ENCODE measurements at places on chromosomes 7 and 10. TPM values are rescaled to one million over a fixed set of nuclear protein-coding genes. Genes with fewer than 3 reads are reported as not detected.

Gene MBL2
- total RNA-seq = not detected

Gene TCAF2
- 5.9 TPM for total RNA-seq

Gene XRCC2
- 1.1 TPM for total RNA-seq

Gene SLIT1
- not detected for total RNA-seq

Gene ZNF487
- total RNA-seq = 6.3 TPM

Gene LIPF
- not detected for total RNA-seq

DNA sequence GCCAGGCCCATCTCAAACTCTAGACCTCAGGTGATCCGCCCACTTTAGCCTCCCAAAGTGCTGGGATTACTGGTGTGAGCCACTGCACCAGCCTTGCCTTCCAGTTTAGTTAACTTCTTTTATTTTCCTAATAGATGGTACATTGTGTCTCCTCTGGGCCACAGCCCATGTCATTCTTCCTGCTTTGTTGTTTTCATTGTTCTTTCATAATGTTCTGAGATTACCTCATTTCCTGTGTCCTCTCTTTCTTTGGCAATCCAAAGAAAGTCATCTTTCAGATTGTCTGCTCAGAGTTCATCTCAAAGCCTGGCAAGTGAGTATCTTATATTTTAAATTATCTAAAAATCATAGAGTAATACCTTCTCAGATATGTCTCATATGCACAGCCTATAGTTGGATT lies at the start of gene OLAH:
OLAH (plus strand) TSS at position 270 of the 400 bp plus-strand sequence. CDS start 3,346 bp downstream, outside the sequence.
- peaks cover 8% of the 10 kb centered on the region for H3K4me1 ChIP-seq
- no peak within 1 kb of the TSS for H3K27ac ChIP-seq
- H3K27me3 ChIP-seq = no peaks in the 10 kb centered on the region
- H3K4me3 ChIP-seq = no peak within 1 kb of the TSS

DNA sequence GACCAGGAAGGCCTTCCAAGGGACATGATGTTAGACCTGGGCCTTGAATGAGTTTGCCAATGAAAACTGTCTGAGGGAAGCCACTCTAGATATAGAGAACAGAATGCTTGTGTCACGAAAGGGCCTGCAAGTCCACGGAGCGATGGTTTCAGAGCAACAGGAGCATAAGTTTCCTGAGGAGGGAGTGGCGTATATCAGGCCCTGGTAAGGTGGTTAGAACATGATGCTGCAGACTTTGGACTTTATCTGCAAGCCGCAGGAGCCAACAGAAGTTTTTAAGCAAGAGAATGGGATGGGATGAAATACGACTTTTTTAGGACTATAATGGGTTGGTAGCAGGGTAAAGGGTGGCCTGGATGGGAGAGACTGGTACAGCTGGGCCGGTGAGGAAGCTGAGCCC lies 136.0 kb downstream of the FGFR2 start:
- H3K36me3 ChIP-seq = no peaks in the 10 kb centered on the region
- no peak overlapping the region for H3K4me3 ChIP-seq
- no peaks in the 10 kb centered on the region for H3K27me3 ChIP-seq
- no peak for DNase-seq
- H3K4me1 ChIP-seq = no peaks in the 10 kb centered on the region
- no peak overlapping the region for H3K27ac ChIP-seq

DNA sequence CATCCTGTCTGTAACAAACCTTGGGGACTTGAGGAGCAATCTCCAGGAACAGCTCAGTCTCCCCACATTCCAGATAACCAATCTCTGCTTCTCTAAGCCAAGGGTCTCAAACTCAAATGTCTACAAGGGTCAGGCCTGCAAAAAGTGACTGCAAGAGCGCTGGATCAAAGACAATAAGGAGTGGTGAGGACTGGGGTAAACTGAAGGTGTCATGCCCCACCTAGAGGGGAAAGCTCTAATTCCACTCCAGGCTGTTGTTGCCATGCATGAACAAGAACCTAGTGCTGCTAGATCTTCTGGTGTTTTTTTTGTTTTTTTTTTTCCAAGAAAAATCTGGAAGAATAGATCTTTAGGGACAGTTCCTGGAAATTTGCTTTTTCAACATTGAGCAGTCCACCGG lies 117.9 kb upstream of the MACROH2A2 start:
- H3K4me1 ChIP-seq = no peaks in the 10 kb centered on the region
- H3K27ac ChIP-seq = no peak overlapping the region
- DNase-seq = no peak

DNA sequence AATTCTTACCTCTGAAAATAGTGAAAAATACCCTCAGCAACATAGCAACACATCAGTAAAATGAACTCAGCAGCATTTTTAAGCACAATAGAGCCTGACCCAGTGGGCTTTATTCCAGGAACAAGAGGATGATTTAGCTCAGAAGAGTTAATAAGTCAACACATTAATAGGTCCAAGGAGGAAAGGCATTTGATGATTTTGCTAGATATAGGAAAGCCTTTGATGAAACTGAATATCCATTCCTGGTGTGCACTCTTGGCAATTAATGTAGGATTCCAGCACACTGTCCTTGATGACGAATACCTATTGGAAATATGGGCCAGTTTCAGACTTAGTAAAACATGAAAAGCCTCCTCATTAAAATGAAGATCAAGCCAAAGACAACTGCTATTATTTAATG lies 42.5 kb downstream of the RASGEF1A start:
- no peaks in the 10 kb centered on the region for H3K4me1 ChIP-seq
- no peak for DNase-seq
- peaks cover 38% of the 10 kb centered on the region for H3K27me3 ChIP-seq
- H3K4me3 ChIP-seq = no peak overlapping the region
- H3K36me3 ChIP-seq = no peaks in the 10 kb centered on the region
- H3K27ac ChIP-seq = no peak overlapping the region

GRCh38 chr7:121081327-121081936 lies 92.9 kb downstream of the CPED1 start:
- peak; percentile 83 for DNase-seq
- no peak overlapping the region for H3K4me3 ChIP-seq
- H3K27me3 ChIP-seq = no peaks in the 10 kb centered on the region
- H3K27ac ChIP-seq = no peak overlapping the region
- no peaks in the 10 kb centered on the region for H3K36me3 ChIP-seq

- H3K4me3 ChIP-seq = no peak overlapping the region
- H3K4me1 ChIP-seq = no peaks in the 10 kb centered on the region
- H3K27ac ChIP-seq = no peak overlapping the region
- no peaks in the 10 kb centered on the region for H3K36me3 ChIP-seq
Observed at GRCh38 chr7:132703742-132704141, 127.5 kb upstream of the PLXNA4 start.

DNA sequence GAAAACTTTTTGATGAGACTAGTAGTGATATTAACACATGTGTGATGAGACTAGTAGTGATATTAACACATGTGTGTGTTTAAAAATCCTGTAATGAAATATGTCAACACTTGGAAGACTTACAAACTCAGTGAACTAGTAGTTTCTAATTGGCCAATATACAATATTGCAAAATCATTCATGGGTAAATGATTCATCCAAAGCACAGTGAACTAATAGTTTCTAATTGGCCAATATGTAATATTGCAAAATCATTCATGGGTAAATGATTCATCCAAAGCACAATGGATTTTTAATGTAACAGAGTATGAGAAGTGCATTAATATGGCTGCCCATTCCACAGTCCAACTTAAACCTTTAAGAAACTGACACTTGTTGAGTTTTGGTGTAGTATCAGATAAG lies 77.8 kb downstream of the ATAD1 start:
- no peak overlapping the region for H3K4me3 ChIP-seq
- H3K36me3 ChIP-seq = peaks cover 22% of the 10 kb centered on the region
- DNase-seq = peak; percentile 89

DNA sequence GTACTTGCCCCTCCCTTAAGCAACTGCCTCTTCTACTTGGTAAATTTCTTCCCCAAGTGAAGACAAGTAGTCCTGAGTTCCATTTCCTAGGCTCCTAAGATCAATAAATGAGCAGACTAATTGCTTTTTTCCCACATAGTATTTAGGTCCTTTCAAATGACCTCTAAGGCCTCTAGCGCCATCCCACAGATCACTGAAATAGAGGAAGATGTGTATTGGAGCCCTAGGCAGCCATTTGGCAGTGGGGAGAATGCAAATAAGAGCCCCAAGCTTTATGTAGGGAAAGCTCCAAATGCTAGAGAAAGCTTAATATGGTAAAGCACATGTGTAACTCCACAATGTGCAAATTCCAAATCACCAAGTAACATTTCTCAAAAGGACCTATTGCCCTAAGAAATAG lies 316.5 kb upstream of the PHF14 start:
- no peaks in the 10 kb centered on the region for H3K36me3 ChIP-seq
- H3K4me1 ChIP-seq = no peaks in the 10 kb centered on the region
- no peaks in the 10 kb centered on the region for H3K27me3 ChIP-seq
- no peak for DNase-seq
- H3K27ac ChIP-seq = no peak overlapping the region

DNA sequence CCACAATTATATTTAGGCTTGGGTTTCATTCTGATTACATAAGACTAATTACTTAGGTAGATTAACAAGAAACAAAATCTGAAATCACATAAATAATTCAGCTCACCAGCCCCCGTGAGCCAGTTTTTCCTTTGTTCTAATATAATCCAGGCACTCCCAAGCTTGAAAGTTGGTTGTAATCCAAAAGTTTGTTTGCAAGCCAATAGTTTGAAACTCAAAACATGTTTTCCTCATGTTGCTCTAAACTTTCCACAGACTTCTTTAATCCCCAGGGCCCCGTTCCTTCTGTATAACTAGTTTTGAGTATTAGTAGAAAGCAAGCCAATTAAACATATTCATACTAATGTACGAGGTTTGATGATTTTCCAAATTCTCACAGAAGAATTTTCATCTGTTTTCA lies 56.1 kb downstream of the SP8 start:
- no peaks in the 10 kb centered on the region for H3K36me3 ChIP-seq
- no peak overlapping the region for H3K4me3 ChIP-seq
- H3K4me1 ChIP-seq = no peaks in the 10 kb centered on the region
- no peak overlapping the region for H3K27ac ChIP-seq
- no peaks in the 10 kb centered on the region for H3K27me3 ChIP-seq

- H3K27ac ChIP-seq = no peak overlapping the region
- no peak for DNase-seq
- no peak overlapping the region for H3K4me3 ChIP-seq
- no peaks in the 10 kb centered on the region for H3K36me3 ChIP-seq
- no peaks in the 10 kb centered on the region for H3K4me1 ChIP-seq
Observed at GRCh38 chr7:155122831-155123230, 52.7 kb downstream of the HTR5A start.

- no peaks in the 10 kb centered on the region for H3K36me3 ChIP-seq
- no peaks in the 10 kb centered on the region for H3K4me1 ChIP-seq
- H3K27ac ChIP-seq = no peak overlapping the region
- DNase-seq = no peak
- H3K4me3 ChIP-seq = no peak overlapping the region
Observed at GRCh38 chr10:26911811-26912461, 51.2 kb upstream of the ABI1 start.

- H3K4me1 ChIP-seq = no peaks in the 10 kb centered on the region
- H3K4me3 ChIP-seq = no peak overlapping the region
- no peaks in the 10 kb centered on the region for H3K36me3 ChIP-seq
- DNase-seq = peak; percentile 74
- no peaks in the 10 kb centered on the region for H3K27me3 ChIP-seq
Observed at GRCh38 chr7:126803060-126803665, 449.6 kb downstream of the GRM8 start.

GRCh38 chr10:32199714-32200394 lies 143.6 kb upstream of the KIF5B start:
- no peak overlapping the region for H3K4me3 ChIP-seq
- H3K27ac ChIP-seq = no peak overlapping the region
- no peaks in the 10 kb centered on the region for H3K27me3 ChIP-seq
- no peaks in the 10 kb centered on the region for H3K36me3 ChIP-seq
- 0 out of 2 replicates have a peak, but pooled peaks cover 2% of the 10 kb centered on the region for H3K4me1 ChIP-seq

DNA sequence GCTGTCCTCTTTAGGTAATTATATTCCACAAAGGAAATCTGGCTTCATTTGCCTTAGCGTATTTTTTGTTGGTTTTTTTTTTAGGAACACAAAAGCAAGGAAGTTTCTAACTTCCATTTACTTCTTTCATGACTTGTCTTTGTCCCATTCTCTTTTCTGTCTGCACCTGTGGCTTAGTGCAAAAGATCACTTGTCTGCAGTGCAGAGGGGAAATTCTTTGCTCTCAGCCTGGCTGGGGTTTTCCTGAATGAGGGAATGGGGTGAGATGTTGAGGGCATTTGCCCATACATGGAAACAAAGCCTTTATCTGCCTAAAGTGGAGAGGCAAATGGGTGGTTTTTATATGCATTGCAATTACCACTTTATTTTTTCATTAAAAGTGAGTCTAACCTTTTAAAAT lies 361.1 kb upstream of the IGFBP3 start:
- no peak for DNase-seq
- H3K4me3 ChIP-seq = no peak overlapping the region
- H3K27ac ChIP-seq = no peak overlapping the region
- no peaks in the 10 kb centered on the region for H3K27me3 ChIP-seq

- H3K27ac ChIP-seq = no peak overlapping the region
- H3K4me1 ChIP-seq = no peaks in the 10 kb centered on the region
- no peaks in the 10 kb centered on the region for H3K36me3 ChIP-seq
- H3K27me3 ChIP-seq = peaks cover 27% of the 10 kb centered on the region
Observed at GRCh38 chr7:132580717-132581285, 4.5 kb upstream of the PLXNA4 start.

GRCh38 chr7:7718492-7718891 lies at the start of gene RPA3:
TSS of gene RPA3 (minus strand) at chr7:7718607. CDS start at chr7:7640418, 78,189 bp downstream.
- H3K36me3 ChIP-seq = no peaks in the 10 kb centered on the region
- H3K27ac ChIP-seq = no peak within 1 kb of the TSS
- no peak within 1 kb of the TSS for H3K4me3 ChIP-seq
- DNase-seq = no peak

DNA sequence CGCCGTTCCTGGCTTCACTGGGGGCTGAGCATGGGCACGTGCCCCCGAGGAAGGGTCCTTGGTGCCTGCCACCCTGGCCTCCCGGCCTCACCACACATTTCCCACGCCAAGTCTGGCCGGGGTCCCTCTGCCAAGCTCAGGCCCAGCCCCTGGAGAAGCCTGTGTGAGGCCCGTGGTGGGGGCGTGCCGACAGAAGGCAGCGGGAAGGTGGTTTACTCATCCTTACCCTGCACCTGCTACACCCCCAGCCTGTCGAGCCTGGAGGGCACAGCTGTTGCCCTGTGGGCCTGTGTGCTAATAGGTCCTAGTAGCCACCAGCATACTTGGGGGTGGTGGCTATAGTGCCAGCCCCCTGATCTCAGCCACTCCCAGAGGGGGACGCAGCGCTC lies 46.7 kb downstream of the NKX6-2 start:
- no peaks in the 10 kb centered on the region for H3K27me3 ChIP-seq
- H3K4me1 ChIP-seq = peaks cover 7% of the 10 kb centered on the region
- no peak overlapping the region for H3K27ac ChIP-seq
- no peaks in the 10 kb centered on the region for H3K36me3 ChIP-seq

DNA sequence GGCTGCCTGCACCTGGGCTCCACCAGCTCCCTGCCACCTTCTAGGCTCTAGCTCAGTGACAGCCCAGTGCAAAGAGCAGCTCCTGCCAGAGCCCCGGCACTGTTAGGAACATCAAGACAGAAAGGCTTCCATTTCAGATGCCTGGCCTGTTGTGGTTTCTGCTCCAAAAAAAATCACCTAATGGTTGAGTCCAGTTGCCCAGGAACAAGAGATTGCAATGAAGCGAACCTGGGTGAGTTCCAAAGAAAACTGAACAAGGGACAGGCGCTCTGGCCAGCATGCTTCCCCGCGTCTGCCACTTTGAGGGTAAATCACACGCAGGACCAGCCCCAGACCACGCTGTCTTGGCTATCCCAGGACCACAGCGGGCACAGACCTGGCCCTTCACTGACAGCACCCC lies 47.0 kb upstream of the RASGEF1A start:
- no peaks in the 10 kb centered on the region for H3K4me1 ChIP-seq
- DNase-seq = no peak
- peaks cover 12% of the 10 kb centered on the region for H3K27me3 ChIP-seq
- H3K4me3 ChIP-seq = no peak overlapping the region
